ENCODE measurements at places on chromosomes 5 and 9.

GRCh38 chr5:138623053-138623452 lies 47.9 kb upstream of the HSPA9 start:
- DNase-seq = no peak

- DNase-seq = no peak
Measured at GRCh38 chr9:131238402-131239021, 37.8 kb downstream of the FAM78A start.

DNA sequence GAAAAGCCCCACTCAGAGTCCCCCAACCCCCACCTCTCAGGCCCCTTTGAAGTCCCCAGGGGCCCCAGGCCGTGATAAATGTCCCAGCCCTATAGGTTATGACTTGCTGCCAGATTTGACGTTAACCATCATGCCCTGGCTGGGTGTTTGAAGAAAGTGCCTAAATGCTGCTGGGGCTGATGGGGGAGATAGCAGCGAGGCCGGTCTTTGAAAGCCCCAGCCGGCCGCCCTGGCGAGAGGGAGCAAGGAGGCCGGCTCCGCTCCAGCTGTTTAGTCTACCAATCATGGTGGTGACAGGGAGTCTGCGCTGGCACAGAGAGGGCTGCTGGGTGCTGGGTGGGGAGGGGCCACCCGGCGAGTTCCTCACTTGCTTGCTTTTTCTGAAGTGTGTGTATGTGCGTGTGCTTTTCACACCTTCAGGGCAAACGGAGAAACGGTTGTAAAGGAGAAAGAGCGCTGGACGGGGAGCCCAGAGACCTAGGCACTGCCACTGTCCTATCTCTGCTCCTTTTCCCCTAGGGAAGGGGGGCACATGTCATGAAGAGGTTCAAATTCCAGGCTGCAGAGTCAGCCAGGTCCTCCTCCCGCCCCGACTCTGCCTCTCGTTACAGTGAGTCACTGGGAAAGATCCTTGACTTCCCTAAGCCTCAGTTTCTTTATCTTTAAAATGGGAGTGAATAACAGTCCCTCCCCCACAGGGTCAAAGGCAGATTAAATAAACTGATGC lies 126.1 kb upstream of the HAND1 start:
- DNase-seq = no peak

GRCh38 chr5:71806711-71807110 lies 87.6 kb downstream of the CARTPT start:
- no peak for DNase-seq

GRCh38 chr5:73812962-73813588 lies 187.1 kb downstream of the ARHGEF28 start:
- no peak for DNase-seq

GRCh38 chr5:17398431-17398830 lies 99.6 kb upstream of the TAF11L2 start:
- DNase-seq = no peak

- no peak for DNase-seq
Measured at GRCh38 chr5:39501397-39501796, 76.6 kb upstream of the DAB2 start.

- no peak for DNase-seq
Measured at GRCh38 chr5:178581621-178582020, 8.6 kb downstream of the COL23A1 start.

DNA sequence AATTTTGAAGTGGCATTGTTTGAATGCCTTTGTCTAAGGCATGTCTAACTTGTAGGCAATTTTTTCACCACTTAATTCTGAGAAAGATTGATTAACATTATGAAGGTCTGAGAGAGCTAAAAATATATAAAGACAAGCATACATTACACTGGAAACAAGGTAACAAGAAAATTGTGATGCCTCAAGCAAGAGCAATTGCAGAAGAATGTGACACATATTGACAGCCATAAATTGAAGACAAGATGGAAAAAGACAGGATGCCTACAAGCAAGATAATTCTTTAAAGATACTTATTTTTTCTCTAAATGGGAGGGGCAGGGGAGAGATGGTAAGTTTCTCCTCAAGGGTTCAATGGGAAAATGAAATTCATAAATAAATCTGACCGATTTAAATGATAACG lies 103.1 kb upstream of the CYLC2 start:
- DNase-seq = no peak

GRCh38 chr5:170486371-170486770 lies 17.4 kb upstream of the KCNIP1 start:
- DNase-seq = no peak

DNA sequence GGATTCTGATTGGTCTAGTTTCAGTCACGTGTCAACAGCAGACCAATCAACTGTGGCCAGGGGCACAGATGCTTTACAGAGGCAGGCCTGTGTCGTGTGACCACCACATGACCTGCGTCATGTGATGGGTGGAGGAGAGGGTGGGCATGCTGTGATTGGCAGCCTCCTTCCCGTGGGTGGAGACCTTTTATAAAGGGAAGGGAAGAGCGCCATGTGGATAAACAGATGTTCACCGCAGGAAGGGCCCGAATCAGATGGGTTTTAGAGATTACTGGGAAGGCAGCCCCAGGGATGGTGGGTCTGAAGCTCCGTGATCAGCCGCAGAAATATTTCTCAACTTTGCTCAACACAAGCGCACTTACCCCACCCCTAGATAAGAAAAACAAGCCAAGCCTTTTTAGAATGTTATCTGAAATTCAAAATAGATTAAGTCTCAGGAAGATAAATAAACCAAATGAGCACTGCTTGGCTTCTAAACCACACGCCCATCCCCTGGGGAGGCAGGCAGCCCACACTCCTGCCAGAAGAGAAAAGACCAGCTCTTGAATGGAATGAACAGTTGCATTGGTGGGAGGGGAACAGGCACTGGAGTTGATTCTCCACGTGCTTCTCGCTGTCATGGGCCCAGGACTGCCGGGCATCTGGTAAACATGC lies 43.6 kb downstream of the ROPN1L start:
- no peak for DNase-seq

GRCh38 chr9:14790628-14791027 lies 68.1 kb upstream of the CER1 start:
- no peak for DNase-seq

DNA sequence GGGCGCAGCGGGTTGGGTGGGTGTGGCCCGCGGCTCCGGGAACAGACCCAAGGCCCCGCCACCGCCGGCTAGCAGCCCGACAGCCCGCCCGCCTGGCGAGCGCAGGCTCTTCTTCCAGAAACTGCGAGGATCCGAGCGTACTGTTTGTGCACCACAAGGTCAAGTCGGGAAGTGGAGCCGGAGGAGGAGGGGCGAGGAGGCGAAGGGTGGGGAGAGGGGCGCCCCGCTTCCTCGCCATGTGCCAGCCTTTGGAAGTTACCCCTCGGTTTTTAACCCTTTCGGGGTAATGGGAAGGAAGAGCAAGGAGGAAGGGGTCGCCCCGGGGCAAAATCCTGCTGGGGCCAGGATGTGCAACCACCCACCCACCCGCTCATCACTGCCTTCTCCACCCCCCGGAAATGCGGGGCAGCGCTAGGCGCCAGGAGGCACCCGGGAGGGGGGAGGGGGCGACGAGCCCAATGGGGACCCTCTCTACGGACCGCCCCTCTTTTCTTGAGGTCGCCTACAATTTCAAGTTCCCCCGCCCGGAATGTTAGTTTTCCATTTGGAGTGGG lies 1.1 kb upstream of the JADE2 start:
- DNase-seq = no peak

DNA sequence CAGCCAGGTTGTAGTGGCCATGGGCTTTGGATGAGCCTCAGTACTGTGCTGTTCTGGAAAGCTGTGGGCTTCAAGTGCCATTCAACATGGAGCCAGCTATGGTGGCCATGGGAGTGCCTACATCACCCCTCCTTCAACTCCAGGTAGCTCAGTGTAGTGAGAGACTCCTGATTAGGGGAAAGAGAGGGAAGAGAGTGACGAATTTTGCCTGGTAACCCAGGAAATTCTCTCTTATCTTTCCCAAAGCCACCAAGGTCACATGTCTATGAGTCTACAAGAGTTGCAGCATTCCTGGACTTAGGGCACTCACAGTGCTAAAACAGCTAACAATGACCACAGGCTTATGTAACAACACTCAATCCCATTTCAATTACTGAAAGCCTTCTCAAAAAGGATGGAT lies 81.7 kb upstream of the SPTLC1 start:
- no peak for DNase-seq

GRCh38 chr5:136137497-136138220 lies 5.0 kb downstream of the SMAD5 start:
- no peak for DNase-seq

- no peak for DNase-seq
Measured at GRCh38 chr9:76161541-76161940, 232.7 kb downstream of the RFK start.

- no peak for DNase-seq
Measured at GRCh38 chr5:78765756-78766411, 117.3 kb upstream of the LHFPL2 start.

- DNase-seq = no peak
Measured at GRCh38 chr9:61674465-61674864, 484.6 kb downstream of the SPATA31A7 start.

DNA sequence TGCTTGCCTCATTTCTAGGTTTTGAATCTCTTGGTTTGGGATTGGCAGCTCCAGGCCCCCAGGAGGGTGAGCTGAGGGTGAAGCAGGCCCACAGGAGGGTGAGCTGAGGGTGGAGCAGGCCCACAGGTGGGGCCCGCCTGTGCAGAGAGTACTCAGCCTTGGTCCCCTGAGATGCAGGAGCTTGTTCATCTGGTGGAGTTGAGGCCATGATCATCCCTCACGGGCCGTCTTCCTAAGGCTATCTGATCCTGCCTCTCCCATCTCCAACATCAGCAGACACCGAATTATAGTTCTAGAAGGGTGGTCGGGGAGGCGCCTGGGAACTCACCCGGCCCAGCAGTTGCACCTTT lies 131.7 kb upstream of the PHYKPL start:
- no peak for DNase-seq

GRCh38 chr5:116573702-116574366 lies 789 bp downstream of the SEMA6A start:
- no peak for DNase-seq

DNA sequence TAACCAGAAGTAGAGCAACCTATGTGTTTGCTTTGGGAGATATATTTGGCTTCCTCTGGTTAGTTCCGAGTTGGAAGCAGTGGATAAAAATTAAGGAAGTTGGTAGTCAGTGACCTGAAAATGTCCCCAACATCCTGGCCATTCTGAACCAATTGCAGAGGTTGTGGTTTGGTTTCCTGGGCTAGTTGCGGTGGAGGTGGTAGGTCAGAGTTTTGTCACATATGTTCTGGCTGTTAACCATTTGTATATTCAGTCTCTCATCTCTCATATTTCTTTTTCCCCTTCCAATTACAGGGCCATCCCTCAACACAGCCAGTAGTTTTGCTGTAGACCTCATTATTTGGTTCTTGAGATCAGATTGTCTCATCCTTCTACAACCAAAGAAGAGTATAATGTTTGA lies 1026.9 kb downstream of the PTPRD start:
- DNase-seq = no peak

GRCh38 chr5:135016861-135017290 lies 17.2 kb downstream of the PITX1 start:
- DNase-seq = no peak

DNA sequence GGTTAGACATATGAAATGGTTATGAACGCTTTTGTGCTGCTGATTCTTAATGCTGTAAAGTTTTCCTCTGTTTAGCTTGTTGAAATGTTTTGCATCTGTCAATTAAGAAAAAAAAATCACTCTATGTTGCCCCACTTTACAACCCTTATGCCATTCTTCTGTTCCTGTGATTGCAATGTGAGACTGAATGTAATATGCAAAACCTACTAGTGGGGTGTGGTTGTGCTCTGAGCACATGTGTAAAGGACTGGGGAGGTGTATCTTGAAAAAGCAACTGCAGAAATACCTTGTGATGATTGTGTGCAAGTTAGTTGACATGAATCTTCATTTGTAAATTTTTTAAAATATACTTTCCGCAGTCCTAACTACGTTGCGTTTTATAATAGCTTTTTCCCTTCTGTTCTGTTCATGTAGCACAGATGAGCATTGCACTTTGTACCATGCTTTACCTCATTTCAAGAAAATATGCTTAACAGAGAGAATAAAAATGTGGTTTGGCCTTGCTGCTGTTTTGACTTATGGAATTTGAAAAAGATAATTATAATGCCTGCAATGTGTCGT lies 357.0 kb upstream of the PIK3R1 start:
- DNase-seq = no peak

DNA sequence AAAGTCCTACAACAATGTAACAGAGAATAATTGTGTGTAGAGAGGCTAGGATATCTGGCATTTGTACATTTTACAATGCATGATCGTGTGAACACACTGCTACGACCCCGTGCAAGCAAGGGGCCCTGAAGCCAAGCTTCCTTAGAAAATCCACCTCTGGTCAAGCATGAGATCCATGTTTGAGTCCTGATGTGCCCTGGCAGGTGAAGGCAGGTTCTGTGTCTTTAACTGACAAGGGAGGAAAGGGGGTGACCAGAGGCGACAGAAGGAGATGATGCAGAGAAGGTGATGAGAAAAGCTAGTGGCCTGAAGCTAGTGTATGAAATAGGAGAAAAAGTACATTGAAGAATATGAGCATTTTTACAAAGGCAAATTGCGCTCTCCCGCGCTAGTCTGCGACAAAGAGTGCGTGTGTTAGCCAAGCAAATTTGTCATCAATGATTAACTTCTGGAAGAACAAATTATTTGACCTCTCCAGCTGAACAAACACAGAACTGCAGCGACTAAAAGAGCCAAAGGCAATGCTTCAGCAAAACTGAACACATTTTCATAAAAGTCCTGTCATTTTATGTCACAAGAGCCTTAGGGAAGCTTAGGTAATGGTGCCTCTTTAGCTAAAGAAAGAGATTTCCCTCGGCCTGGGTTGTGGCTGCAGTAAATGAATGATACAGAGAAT lies 101.7 kb upstream of the DAPK1 start:
- no peak for DNase-seq

DNA sequence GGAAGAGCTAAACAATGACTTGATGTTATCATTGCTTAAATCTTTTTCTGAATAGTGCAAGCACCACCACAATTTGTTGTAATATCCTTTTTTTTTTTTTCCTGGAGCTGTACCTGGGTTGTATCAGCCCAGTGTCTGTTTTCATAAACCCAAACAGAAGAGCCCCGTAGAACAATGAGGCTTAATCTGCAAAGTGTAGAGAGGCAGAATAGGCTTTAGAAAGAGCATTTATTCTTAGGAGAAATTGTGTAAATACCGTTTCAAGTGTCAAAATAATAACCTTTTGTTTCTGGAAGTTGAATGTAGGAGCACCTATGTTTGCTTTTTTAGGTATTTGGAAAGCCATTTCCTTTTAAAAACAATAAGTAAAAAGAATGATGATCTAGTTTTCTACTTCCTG lies 26.4 kb downstream of the RGS7BP start:
- no peak for DNase-seq
